ELF-1 (cell line): ENCODE measurements at places on chromosomes 1 and 21.

- no peak for DNase-seq
These were observed 47.3 kb downstream of the EIF2B3 start for GRCh38 chr1:44939061-44939460.

- DNase-seq: no peak
These were observed 37.5 kb upstream of the POU3F1 start for GRCh38 chr1:38084113-38084512.

DNA sequence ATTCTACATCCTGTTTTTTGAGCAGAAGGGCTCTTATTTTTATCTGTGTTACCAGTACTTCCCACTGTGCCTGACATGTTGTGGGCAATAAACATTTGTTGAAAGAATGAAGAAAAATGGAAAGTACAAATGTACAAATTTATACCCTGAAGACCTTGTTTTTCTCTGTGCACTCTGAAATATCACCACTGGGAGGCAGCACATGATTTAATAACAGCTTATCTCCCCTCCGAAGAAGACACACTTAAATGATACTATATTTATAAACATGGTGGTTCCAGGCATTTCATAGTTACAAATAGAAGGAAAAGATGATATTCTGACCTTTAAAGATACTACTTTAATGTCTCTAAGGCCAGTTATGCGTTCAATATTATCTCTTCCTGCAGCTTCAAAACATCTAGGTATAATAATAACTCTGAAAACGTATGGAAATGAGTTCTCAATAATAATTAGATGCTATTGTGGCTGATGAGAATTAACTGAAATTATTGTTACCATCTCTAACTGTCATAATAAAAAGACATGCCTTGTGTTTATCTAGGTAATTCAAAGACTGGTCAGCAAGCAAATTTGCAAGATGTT lies 12.8 kb downstream of the DYNLT5 start:
- DNase-seq: no peak

DNA sequence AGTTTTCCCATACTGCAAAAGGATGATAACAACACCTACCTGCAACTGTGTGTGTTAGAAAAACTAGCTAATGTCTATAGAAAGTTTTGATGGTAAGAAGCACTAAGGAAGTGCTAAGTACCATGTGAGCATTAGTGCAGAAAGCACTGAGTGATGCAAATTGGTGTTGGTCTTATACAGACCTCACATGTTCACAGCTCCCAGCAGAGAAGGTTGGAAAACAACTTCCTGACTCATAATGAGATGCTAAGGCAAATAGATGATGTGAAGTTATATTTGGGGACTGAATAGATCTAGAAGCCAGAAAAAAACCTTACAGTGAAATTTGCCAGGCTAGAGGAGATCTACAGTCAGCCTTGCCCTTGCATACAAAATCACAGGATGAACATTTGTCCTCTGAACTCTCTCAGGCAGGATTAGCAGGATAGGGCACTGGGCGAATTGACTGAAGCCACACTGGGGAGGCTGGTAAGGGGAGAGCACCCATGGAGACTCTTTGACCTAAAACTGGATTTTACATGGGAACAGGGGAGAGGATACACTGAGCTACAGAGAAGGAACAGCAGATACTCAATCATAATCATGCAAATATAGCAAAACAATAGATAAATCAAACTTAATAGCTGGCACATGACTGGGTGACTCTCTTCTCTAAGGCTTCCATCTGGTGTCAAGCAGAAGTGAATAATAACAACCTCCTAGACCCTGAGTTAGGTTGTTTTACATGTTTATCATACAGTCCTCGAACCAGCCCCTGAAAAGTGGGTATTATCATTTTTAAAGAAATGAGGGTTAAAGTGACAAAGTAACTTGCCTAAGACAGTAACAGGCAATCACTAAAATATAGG lies 61.3 kb downstream of the ASTN1 start:
- DNase-seq: no peak

DNA sequence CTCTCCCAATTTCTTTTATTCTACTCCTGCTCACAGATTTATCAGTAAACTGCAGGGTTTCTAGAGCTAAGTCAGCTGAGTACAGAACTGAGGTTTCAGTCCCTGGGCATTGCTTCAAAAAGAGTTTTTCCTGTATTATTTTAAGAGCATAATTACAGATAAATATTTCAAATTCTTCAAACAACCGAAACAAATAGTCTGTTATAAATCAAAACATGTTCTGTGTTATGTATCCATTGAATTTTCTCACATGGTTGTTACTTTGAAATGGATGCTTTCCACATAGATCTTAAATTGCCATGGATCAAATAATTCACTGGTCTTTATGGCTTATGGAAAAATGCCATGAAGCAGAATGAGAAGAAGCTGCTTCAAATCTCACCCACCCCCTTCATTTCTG lies 64.5 kb downstream of the LRRC8C start:
- no peak for DNase-seq

DNA sequence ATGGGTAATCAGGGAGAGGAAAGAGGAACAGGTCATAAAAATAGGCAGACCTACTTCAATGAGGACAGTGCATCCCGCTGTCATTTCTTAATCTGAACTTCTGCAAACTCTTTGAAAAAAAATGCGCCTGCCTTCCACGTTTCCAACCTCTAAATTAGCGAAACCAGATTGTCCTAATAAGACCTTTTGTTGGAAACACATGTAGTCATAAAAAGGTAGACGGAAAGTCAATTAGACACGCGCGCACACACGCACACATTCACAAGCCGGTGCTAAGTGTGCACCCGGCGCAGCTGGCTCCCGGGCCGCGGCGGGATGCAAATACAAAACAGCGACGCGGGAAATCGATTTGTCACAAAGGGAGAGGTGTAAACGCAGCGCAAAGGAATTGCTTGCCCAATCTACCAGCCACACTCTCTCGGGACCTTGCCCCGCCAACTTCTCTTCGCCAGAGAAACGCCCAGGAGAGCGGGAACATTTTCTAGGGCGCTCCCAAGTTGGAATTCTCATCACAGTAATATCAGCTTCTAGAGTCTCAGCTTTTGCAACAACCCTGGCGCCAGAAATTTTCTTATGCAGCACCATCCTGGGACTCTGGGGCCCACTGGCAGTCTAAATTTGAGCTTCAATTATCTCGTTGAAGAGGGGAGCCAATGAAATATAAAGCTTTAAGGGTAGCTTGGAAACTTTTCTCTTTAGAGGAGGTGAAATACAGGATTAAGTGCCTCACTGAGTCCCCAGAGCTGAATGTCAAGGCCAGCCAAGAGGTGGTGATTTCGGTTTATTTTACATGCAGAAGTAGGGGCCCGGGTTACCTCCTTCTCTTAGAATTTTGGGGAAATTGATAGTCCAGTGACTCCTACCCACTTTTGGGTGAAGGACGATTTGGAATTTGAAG lies 4.5 kb downstream of the PRRX1 start:
- peak; percentile 44 for DNase-seq

GRCh38 chr1:113388621-113389358 lies 1.5 kb upstream of the MAGI3 start:
- peak; percentile 74 for DNase-seq

- no peak for DNase-seq
These were observed 7.9 kb downstream of the SLAMF1 start for GRCh38 chr1:160638926-160639325.

DNA sequence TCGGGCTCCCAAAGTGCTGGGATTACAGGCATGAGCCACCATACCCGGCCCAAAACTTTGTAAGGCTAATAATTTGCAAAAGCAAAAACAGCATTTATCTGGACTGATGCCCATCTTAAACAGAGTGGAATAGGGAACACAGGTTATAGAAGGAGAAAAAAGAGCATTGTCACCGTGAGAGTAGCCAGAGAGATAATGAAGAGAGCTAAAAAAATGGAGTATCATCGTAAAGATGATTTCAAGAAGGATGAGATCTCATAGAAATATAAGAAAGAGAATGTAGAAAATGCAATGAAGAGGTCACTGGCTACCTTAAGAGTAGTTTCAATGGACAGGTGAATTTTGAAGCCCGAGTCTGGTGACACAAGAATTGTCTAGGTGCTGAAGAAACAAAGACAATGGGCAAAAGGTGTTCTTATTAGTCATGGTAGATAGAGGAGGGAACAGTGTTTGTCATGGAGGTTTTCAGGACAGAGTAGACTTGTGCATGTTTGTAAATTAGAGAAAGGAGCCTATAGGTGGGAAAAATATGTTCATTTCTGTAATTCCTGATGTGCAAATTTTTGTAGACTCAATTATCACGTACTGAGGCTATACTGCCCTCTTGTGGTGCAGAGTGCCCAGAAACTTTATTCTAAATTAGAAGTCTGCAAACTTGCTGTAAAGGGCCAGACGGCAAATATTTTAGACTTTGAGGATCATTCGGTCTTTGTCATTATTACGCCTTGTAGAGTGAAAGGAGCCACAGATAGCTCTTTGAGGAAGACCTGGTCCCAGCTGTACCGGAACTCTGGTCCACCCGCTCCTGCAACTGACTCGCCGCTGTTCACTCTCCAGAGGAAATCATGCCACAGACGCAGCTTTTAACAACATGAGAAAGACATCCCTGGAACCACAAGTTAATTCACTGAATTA lies 8.1 kb upstream of the TMEM183A start:
- peak; percentile 29 for DNase-seq

- DNase-seq: peak; percentile 21
These were observed 408 bp downstream of the ESRRG start for GRCh38 chr1:216722821-216723220.

GRCh38 chr1:19385869-19386591 lies 73.9 kb downstream of the SLC66A1 start:
- DNase-seq: no peak

DNA sequence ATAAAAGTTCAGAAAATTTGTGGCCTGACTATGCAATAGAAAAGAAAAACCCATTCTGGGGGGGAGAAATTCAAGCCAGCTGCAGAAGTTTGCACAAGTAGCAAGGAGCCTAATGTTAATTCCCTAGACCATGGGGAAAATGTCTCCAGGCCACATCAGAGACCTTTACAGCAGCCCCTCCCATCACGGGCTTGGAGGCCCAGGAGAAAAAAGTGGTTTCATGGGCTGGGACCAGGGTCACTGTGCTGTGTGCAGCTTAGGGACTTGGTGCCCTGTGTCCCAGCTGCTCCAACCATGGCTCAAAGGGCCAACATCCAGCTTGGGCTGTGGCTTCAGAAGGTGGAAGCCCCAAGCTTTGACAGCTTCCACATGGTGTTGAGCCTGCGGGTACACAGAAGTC lies 42.0 kb downstream of the IL23R start:
- no peak for DNase-seq

- peak; percentile 27 for DNase-seq
These were observed 51.8 kb downstream of the ANGPTL1 start for GRCh38 chr1:178819123-178819522.

DNA sequence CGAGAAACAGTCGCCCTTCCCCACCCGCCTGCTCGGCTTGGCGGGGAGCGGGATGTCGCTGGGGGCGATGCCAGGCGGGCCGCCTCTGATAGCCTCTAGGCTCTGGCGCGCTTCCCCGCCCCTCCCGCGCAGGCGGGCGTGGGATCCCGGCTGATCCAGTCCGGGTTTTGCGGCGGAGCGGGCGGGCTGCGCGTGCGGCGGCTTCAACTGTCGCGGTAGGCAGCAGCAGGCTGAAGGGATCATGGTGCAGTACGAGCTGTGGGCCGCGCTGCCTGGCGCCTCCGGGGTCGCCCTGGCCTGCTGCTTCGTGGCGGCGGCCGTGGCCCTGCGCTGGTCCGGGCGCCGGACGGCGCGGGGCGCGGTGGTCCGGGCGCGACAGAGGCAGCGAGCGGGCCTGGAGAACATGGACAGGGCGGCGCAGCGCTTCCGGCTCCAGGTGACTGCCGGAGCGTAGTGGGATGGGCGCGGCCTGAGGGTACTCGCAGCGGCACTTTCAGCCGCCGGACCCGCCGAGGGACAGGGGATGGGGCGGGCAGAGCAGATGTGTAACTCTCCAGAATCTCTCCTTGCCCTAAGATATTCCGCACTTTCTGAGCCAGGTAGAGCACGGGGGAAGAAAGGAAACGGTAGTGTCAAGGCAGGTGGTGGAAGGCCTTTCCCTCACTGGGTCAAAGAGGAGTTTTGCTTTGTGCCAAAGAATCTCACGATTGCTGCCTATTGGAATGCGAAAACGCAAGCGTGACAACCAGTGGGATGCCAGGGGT lies at the start of gene FAAH:
TSS of gene FAAH (plus strand) at position 210 of the 764 bp plus-strand sequence. CDS start at position 242, 32 bp downstream.
- DNase-seq: peak; percentile 76

GRCh38 chr1:175554586-175554985 lies 188.8 kb downstream of the TNR start:
- DNase-seq: no peak
